ENCODE measurements at places on chromosomes 2 and 18.

DNA sequence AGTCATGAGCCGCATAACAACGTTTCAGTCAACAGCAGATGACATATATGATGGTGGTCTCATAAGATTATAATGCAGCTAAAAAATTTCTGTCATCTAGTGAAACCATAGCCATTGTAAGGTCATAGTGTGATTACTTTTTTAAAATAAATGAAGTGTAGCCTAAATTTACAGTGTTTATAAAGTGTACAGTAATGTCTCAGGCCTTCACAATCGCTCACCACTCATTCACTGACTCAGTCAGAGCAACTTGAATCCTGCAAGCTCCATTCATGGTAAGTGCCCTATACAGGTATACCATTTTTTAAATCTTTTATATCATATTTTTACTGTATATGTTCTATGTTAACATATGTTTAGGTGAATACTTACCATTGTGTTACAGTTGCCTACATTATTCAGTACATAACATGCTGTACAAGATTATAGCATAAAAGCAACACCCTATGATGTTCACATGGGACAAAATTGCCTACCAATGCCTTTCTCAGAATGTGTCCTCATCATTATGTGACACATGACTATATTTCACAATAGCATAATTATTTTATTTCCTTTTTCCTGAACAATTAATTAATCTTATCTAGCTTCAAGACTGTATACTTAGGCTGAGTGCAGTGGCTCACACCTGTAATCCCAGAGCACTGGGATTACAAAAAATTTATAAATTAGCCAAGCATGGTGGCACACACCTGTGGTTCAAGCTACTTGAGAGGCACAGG lies 1115.9 kb upstream of the ZEB2 start:
- peak; percentile 27 for DNase-seq

- no peak for DNase-seq
Measured at GRCh38 chr18:79876497-79876896, 75.0 kb downstream of the SLC66A2 start.

DNA sequence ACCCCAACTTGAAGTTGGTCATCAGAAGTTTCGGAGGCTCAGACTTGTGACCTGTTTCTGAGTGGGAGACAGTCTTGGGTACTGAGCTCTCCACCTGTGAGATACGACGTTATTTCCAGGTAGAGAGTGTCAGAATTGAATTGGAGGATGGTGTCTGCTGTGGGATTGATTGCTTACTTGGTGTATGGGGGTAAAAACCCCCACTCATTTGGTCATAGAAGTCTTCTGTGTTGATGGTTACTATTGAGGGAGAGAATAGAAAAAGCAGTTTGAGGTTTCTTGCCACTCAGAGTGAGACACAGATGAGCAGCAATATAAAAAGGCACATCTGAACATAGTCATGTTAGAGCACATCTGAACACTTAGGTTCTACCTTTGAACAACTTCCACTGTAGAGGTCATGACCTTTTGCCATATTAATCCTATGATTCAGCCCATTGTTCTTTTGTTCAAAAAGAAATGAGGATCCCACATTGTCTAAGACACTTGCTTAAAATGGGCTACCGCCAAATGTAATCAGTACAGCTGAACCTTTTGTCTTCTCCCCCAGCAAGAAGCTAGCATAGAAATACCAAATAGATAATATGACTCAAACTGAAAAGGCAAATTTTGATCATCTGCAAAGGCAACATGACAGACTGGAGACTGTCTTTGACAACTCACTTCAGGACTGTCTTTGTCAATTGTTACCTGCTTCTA lies 73.3 kb downstream of the NAB1 start:
- DNase-seq = no peak

DNA sequence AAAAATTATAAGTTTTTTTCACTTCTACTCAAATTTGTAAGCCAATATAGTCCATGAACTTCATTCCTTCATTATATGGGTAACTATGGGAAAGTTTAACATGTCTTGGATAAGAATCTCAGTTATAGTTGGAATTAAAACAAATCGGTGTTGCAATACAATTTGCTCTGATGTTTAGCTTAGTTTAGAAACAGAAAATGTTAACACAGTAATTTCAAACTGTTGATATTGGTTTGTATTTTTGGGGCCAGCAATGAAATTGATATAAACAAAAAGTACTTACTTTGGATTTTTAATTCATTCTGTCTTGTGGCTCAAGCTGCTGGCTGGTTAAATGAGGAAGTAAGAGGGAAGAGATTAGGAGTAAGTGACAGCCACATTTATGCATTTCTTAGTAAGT lies 368.5 kb upstream of the NT5C1B start:
- no peak for DNase-seq

DNA sequence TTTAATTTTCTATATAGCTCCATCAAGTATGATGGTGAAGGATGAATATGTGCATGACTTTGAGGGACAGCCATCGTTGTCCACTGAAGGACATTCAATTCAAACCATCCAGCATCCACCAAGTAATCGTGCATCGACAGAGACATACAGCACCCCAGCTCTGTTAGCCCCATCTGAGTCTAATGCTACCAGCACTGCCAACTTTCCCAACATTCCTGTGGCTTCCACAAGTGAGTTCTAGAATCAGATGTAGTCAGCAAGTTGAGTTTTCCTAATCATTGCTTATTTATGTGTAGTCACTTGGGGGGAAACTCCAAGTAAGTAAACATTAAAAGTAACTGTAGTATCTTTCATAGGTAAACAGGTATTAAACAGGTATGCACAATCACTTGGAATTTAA lies 24.8 kb downstream of the SMAD4 start:
- peak; percentile 66 for DNase-seq

- DNase-seq = no peak
Measured at GRCh38 chr2:186894478-186894877, 45.5 kb upstream of the ZSWIM2 start.

DNA sequence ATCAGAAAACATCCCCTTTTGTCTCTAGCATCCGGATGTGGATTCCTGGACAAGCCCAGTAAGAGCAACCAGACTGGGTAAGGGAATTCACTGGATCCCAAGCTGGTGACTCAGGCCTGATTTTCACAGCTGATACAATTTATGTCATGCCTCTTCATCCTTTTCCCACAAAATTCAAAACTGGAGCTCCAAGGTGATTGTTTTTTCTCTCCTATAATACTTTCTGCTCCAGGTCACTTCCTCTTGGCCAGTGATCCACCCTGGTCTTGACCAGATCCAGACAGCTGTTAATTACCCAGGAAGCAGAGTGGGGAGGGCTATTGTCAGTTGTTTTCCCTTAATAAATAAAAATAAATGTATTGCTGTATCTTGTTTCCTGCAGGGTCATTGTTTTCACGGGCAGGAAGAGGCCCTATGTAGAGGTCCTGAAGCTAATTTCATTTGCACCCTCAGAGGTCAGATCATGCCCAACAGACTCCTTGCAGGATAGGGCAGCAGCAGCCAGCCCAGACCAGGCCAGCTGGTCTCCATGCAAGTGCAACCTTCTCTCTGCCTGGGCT lies 57.6 kb downstream of the EVA1A start:
- peak; percentile 85 for DNase-seq

GRCh38 chr2:205171261-205171940 lies 510.9 kb upstream of the NRP2 start:
- DNase-seq = no peak

DNA sequence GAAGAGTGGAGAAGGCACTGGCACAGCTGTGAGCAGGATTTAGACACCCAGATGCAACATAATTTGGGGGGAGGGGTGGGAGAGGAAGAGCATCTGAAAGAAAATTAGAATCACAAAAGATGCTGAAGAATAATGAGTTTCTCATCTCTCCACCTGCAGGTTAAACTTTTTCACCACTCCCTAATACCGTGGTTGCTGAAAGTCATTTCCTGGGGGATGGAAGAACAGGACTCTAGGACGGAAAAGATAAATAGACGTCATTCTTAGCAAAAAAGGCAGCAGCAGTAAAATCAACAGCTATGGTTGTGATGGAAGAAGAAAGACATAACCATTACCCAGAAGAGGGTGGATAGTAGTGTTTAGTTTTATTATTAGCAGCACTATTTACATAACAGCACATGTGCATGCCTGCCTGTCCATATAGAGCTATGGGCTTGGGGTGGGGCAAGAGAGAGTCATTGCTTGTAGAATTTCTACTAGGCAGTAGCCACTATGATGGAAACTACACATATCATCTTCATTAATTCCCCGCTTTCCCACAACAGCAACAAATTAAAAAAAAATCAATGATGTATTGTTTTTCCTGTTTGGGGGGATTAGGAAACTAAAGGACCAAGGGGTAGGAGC lies 212.2 kb downstream of the TRIB2 start:
- DNase-seq = no peak

DNA sequence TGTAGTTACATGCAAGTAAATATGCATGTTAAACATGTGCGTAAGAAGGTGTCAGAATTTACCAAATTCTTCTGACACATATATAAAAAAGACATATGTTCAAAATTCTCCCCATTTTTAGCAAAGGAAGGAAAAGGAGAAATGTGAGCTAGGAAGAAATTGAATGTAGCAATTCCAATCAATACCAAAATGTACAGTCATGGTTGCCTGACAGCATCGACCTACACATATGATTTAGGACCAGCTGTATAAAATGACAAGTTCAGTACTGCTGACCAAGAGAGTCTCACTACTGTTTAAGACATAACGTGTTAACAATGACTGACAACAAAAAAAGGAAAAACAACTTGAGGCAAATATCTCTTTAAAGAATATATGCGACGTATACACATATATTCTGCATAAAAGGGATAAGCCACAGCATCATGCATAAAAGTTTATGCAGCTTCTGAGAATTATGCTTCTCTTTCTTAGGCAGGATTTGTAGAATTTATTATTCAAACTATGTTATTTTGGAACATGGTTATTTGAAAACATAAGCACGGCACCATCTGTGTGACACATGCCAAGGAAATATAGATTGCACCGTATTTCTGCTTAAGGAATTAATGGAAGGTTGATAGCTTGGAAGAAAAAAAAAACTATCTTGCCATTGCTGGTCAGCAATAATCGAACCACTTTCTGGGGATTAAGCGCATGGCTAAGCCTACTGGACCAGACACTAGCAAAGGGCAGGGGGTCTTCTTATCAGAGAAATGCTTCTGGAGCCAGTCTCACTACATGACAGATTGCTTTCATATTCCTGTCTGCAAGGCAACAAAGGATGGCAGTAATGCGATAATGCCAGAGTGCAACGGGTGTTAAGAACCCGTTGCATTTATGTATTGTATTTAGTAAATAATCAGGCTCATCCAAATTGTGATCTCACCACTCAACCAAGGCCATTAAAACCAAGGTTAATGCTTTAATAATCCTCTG lies 154.0 kb downstream of the WDPCP start:
- no peak for DNase-seq

- DNase-seq = no peak
Measured at GRCh38 chr2:171814174-171814573, 79.9 kb downstream of the SLC25A12 start.

DNA sequence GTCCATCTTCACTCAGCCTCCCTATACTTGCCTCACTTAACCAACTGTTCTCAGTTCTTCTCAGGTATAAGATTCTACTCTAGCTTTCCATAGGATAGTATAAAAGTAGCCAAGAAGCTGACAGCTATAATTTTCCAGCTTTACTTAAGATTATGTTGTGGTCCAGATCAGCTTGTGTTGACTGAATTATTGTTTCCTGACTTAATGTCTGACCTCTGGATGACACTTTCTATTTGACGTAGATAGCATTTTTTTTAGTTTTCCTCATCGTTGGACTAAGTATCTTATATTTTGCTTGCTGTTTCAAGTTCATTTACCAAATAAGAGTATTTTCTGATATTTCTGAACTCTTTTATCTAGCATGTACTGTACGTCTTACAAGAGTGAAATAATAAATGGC lies 1272.5 kb upstream of the CDH2 start:
- peak; percentile 18 for DNase-seq

GRCh38 chr2:45004562-45005191 lies 4.6 kb downstream of the SIX2 start:
- peak; percentile 35 for DNase-seq

- DNase-seq = no peak
Measured at GRCh38 chr2:85800586-85800985, 46.8 kb downstream of the ATOH8 start.

DNA sequence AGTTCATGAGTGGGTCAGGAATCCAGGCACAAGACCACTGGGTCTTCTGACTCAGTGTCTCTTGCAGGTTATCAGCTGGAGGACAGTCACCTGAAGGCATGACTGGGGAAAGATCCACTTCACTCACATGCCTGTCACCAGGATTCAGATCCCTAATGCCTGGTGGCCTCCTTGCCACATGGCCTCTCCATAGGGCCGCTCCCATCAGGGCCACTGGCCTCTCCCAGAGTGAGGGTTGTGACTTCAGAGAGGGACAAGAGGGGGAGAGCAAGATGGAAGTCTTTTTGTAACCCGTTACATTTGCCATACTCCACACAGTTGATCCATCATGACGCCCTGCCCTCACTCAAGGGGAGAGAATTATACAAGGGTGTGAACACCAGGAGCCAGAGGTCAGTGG lies 13.0 kb upstream of the OTOS start:
- DNase-seq = no peak

DNA sequence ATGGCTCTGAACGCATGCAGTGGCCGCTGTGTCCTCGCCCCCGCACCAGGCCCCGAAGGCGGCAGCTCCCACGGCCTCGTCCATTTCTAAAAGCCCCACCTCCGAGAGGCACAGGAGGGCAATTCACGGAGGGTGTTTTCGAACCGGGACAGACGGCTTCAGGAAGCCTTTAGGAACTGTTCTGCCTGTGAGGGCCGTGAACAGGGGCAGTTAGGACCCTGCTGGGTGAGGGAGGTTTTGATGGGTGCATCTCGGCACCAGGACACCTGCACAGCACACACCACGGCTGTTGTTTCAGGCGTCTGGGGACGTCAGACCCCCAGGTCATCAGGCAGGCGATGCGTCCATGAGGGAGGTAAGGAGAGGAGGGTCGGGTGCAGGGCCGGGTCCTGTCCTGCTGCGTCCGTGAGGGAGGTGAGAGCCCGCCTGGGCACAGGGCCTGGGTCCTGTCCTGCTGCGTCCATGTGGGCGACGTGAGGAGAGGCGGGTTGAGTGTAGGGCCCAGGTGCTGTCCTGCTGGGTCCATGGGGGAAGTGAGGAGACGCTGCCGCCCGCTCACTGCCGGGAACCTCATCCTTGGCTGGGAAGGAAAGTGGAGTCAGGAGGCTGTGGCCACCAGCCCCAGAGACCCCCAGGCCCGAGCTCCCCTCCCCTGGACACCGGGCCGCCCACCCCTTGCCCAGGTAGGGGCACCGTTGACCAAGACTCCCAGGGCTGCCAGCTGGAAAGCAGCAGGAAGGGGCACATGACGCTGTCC lies 25.5 kb upstream of the KCNG2 start:
- DNase-seq = no peak

All from GM23248 (cell line).